ENCODE measurements at places on chromosomes 16 and 17.

DNA sequence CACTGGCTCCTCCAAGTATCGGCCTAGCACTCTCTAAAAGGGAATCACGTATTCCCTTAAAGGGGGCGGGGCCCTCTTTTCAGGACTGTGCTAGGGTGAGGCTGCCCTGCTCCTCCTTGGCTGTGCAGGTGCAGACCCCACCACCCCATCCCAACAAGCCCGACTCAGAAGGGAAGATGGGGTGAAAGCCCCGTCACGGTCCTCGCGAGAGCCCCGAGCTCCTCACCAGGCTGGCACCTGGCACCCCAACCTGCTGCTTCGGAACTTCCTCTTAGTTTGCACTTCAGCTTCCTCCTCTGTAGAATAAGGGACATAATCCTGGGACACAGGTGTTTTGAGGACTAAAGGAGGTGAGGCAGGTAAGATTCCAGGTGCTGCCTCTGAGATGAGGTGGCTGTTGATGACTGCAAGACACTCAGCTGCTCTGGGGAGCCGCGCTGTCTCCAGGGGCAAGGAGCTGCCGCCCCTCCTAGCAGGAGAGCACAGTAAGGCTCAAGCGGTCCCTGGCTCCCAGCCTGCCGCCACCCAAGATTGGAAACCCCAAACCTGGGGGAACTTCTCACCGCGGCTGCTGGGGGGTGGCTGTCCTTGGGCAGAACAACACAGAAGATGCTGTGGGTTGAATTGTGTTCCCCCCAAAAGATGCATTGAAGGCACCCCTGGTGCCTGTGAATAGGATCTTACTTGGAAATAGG lies 88.8 kb downstream of the MGAT5B start:
- DNase-seq = no peak

GRCh38 chr17:41029633-41030245 lies at the start of gene KRTAP1-4:
KRTAP1-4 (minus strand) TSS chr17:41030195; CDS start chr17:41030078, 117 bp downstream.
- DNase-seq = no peak

DNA sequence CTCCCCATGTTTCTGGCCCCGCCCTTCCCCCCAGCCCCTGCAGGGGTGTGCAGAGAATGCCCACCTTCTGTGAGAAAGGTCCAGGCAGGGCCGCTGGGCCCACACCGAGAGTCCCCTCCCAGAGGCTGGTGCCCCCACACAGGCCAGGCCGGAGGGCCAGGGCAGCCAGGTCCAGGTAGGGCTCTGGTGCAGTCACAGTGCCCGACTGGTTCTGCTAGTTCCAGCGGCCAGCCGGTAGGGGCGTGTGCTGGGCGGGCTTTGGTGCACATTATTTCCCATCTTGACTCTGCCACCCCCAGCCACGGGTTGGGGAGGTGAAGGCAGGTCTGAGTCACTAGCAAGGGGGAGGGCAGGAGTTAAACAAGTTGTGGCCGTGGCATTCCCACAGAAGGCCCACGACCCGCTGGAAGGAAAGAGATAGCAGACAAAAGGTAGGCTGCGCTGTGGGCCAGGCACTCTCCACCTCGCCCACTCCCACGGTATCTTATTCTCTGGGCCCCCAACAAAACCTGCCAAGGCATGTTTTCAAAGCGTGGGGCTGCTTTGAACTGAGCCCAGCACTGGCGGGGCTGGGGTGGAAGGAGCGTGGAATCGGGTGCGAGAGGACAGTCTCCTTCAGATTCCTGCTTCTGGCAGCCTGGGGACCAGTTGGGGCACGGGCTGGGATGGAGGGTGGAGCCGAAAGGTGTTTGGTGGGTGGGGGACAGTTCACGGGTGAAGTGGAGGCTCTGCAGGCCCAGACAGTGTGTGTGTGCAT lies 1.9 kb downstream of the EPN3 start:
- no peak for DNase-seq

- no peak for DNase-seq
Measured at GRCh38 chr17:77215281-77215680, 74.5 kb downstream of the SEC14L1 start.

DNA sequence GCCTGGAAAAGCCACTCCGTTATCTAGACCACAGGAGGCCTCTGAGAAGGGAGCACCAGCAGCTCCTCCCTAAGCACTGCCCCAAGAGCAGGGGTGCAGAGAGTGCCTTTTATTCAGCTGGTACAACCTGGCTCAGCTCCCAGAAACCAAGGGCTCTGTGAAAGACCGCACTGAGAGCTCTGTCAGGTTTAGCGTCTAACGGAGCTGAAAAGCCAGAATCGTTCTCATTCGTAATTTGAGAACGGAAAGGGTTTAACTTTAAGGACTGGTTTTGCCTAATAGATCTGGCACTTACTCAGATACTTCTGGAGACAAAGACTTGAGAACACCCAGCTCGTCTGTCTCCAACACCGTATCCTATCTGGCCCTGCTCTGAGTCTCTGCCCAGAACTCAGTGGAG lies 13.5 kb downstream of the MPG start:
- DNase-seq = no peak

DNA sequence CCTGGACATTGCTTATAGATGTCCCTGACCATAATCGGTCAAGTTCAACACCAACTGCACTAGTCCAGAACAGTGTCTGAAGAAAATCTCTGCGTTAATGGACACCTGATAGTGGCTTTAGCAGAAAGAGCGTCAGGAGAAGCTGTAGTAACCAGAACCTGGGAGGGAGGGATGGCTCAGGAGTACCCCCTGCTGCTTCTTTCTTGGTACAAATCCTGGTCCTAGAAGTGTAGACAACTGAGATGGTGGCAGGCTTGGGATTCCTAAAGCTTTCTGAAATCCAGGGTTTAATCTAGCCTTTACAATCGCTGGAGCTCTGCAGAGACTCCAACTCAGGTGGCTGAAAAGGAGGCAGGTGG lies 5.4 kb downstream of the MAP3K14 start:
- DNase-seq = no peak

GRCh38 chr17:48228720-48229119 lies 121.2 kb downstream of the SNX11 start:
- DNase-seq = no peak

DNA sequence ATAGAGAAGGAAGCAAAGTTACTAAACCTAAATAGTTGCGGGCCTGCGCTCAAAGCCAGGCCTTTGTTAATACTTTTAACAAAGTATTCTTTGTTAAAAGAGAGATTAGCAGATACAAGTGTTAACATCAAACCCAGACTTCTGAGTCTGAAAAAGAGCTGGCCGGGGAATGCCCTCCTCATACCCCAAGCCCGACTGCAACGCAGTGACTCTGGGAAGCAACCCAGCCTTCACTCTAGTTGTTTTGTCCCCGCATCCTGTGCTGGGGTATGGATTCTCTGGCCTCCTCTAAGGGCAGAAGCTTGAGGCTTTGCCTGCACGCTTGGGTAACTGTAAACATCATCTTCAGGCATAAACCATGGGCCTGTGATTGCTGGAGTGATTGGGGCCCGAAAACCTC lies 48.3 kb downstream of the ADCY7 start:
- no peak for DNase-seq

- no peak for DNase-seq
Measured at GRCh38 chr16:58638148-58639036, 8.8 kb upstream of the CNOT1 start.

DNA sequence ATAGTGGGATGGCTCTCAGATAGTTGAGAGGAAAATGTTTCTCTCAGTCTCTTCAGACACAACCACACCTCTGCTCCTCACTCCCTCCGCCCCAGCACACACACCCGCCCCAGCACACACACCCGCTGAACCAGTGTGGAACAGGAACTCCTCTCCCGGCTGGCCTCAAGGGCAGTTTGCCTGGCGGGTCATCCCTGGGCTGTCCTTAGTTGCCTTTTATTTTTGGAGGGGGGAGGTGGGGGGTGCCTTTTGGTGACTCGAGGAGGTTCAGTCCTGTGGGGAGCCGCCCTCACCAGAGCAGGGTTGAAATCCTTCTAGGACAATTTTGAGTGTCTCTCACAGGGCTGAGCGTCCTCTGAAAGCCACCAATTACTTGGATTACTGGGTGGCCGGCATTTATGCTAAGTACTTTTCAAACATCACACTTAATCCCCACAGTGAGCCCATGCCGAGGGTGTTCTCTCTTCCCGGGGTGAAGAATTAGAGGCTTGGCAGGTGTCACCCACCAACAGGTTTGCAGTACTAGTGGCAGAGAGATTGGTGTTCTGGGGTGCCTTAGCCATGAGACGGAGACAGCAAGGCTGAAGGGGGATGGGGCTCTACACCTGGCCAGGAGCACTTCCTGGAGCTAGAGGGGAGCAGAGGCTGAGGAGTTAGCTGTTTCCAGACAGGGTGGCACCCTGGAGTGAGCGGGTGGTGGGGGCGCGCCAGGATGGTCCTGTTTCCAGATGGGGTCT lies 2.8 kb downstream of the RASD1 start:
- no peak for DNase-seq

DNA sequence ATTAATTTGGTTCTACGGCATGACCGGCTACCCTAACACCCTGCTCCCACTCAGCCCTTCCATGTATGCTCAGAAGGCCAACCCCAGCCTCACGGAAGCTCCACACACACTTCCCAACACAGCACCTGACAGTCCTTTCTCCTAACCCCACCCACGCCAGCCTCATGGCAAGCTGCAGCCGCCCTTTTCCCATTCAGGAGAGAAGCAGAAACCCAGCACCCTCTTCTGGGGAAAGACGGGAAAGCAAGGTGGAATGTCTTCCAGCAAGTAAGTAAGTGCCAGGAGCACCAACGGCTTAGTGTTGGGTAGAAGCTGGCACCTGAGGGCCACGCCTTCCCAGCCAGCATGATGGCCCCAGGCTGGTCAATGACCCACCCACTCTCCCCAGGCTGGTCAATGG lies 32.1 kb downstream of the ABR start:
- DNase-seq = no peak

DNA sequence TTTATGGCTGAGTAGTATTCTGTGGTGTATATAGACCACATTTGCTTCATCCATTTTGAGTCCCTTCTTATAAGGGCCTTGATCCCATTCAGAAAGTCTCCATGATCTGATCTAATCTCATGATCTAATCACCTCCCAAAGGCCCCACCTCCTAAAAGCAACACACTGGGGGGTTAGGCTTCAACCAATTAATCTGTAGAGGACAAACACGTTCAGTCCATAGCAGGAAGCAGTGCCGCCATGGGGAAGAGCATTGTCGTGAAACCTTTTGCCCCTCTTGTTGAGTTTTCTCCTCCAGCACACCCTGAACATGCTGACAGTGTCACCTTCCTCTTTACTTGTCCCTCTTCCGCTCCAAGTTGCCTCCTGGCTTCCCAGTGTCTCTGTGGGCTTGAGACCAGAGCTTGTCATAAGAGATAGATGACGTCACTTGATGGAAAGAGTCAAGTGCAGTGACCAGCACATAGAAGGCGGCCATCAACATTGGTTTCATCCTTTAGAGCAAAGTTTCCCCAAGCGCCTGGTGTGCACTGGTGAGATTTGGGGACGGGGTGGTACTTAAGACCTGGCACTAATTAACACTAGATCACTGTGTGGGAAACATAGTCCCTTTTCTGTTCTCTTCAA lies 74.1 kb downstream of the PRKCB start:
- DNase-seq = no peak

DNA sequence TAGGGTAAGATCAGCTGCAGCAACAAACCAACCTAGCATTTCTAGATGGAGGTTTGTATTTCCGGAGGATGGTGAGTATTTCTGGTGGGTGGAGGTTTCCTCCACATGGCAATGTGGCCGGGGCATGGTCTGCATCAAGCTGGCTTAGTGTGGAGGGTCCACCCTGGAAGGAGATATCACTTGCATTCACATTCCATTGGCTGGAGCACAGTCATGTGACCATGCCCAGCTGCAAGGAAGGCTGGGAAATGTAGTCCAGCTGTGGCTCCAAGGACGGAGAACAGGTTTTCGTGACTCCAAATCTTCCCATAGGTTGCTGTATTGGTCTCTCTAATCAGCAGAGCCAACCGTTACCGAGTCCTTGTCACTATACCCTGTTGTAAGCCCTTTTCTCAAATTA lies 68.7 kb downstream of the RAI1 start:
- no peak for DNase-seq

DNA sequence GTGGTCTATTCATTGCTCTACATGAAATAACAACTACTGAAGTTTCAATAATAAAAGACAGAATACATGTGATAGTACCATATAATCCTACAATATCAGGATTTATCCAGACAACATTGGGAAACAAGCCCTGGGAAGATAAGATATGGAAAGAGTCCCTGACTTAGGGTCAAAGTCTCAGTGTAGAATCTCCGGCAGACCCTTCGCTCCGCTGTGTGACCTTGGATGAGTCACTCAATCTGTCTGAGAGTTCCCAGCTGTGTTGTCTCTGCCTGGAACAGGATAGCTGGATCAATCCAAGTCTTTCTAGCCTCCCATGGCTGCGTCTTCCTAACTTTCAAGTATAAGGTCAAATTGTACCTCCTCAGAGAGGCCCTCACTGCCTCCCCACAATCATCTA lies 335.9 kb downstream of the TMEM114 start:
- no peak for DNase-seq

DNA sequence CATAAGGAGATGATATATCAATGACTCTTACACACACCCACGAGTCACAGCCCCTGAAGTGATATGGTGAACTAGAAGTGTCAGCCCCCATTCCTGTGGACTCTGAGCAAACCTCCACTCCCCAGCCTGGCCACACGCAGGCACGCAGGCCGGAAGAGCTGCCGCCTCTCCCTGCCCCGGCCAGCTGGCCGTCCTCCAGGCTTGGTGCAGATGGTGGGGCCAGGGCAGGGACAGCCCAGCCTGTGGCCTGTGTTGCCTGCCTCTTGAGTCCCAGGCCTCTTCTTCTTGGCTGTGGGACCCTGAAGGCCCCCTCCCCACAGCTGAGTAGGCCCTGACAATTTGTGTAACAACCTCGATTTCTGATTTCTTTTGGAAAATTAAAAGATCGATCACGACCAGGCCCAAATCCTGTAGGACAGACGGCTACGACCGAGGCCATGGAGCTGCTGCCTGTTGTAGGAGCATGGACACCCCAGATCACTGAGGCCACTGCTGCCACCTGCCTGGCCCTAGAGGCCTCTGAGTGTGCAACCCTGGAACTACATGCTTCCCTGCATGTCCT lies 10.0 kb upstream of the MPRIP start:
- DNase-seq = no peak

- DNase-seq = no peak
Measured at GRCh38 chr16:49593424-49594040, 219.9 kb downstream of the C16orf78 start.

GRCh38 chr17:65917560-65917959 lies 274.4 kb downstream of the CEP112 start:
- DNase-seq = no peak

DNA sequence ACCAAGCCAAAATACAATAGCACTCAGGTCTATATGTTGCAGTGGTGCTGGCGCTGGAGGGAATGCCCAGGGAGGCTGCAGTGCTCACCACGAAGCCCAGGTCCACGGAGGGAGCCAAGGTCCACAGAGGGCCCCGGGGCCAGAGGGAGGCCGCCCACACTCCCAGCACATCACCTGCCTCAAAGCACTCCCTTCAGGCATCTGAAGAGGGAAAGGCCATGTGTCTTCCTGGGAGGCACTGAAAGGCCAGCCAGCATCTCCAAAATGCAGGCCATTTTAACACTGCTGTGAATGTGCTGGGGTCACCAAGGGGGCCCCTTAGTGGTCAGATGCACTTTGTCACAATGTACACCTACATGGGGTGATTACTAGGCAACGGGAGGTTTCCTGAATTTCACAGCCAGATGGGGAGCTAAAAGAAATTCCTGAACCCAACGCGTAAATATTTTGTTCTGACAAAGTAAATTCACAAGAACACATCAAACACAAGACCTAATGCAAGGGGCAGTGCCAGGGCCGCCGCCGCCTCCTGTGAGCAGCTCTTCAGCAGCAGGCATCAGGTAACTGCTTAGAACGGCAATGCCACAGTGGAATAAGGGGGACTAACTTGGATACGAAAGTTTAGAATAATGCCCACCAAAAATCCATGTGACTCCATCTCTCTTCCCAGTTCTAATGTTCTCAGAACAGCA lies 42.8 kb downstream of the USP22 start:
- DNase-seq = no peak
